ENCODE measurements at places on chromosomes 7 and 10.

- peak; percentile 14 for DNase-seq
These were observed 1035.9 kb upstream of the AUTS2 start for GRCh38 chr7:68562323-68562899.

- no peak for DNase-seq
These were observed 1.8 kb downstream of the WASL start for GRCh38 chr7:123746931-123747488.

DNA sequence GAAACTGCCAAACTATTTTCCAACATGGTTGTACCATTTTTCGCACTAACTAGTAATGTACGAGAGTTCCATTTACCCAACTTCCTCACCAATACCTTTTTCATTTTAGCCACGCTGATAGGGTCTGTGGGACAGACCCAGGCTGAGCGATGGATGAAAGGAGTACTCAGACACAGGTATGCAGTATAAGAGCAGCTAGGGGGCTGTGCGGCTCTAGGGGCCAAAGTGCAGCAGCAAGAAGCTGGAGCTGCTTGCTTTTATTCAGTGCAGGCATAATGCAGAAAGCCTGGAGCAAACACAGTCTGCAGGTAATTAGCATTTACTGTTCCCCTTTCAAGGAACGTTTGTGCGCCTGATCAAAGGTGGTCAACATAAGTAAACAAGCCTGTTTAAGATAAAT is 21.0 kb downstream of the UCMA start:
- DNase-seq = no peak

DNA sequence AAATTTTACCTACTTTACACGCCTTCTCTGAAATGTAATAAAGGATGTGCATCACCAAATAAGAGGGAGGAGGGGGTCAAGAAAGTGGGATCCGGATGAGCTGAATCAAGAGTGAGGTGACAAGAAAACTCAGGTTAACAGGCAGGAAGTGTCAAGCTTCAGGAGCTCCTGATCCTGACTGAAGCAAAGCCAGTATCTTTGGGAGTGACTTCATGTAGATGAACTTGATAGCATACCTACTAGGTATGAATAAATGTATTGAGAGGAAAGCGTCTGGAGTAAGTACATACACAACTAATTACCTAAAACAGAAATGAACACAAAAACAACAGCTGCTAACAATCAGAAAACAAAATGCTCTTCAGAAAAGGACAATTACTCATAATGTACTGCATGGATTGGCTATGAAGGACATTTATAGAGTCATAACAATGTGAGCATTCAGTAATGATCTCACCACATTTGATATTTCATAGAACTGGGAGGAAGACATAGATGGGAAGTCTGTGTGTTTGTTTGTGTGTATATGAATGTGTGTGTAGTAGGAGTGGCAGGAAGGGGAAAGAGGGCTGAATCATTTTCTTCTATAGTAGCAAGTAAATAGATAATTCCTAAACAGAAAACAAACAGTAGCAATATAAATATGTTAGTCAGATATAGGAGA is 29.4 kb downstream of the PRKG1 start:
- no peak for DNase-seq

DNA sequence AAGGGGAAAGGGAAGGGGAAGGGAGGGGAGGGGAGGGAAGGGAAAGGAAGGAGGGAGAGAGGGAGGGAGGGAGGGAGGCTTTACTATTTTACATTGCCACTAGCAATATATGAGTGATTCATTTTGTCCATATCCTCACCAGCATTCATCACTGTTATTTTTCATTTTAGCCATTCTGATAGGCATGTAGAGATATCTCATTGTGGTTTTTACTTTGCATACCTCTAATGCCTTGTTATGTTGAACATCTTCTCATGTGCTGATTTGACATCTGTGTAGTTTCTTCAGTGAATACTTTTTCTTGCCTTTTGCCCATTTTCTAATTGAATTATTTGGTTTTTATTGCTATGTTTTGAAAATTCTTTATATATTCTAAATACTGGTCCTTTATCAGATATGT is 52.7 kb downstream of the GCC1 start:
- DNase-seq = peak; percentile 22

DNA sequence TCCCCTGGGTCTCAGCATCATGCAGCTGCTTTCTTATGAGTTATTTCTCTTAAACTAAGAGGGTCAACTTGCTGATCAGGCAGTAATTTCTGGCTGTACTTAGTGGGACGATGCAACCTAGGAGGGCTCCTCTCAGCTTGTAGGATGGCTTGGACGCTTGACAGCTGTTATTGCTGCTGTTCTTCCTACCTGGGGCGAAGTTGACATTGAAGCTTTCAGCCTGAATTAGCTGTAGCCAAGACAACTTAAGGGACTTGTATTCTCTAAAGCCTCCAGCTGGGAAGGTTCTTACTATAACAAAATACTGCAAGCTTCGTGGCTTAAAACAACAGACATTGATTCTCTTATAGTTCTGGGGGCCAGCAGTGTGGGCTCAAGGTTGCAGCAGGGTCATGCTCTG is 224.9 kb downstream of the ACTR3B start:
- DNase-seq = no peak

- DNase-seq = no peak
These were observed 250.7 kb upstream of the MYO3A start for GRCh38 chr10:25683344-25683743.

GRCh38 chr7:94160719-94161435 is 156.7 kb upstream of the BET1 start:
- DNase-seq = no peak

- DNase-seq = peak; percentile 71
These were observed 174.2 kb downstream of the PTN start for GRCh38 chr7:137169282-137169698.

DNA sequence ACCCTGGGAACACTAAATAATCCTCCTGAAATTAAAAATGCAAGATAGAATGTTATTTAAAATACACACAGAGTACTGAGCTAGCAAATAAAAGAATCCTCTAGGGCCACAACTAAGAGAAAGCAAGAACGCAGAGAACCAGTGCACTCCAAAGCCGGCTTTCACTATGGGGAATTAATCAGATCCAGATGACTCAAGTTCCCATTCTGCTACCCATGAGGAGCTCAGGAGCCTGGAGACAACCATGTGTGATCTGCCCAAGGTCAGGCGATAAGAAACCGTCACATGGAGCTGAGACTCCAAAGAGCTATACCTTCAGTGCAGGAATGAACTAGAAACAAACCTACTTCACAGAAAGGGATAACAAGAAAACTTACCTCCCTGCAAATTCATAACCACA is 19.5 kb upstream of the CYREN start:
- no peak for DNase-seq

DNA sequence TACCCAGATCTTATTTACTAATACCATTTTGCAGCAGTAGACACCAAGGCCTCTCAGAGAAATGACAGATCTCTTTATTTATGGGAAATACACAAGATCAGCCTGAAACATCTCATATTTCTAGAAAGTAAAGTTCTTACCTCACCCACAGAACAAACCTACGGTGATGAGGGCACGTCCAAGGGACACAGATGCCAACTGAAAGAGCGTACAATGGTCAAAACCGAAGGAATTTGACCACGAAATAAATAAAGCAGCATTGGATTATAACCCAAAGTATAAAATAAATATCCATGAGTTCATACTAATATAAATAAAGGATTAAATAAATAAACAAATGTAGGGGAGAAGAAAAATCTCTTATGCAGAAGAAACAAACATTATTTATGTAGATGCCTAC is 747.0 kb downstream of the TNS3 start:
- no peak for DNase-seq

GRCh38 chr10:115030483-115031200 is 62.5 kb upstream of the ATRNL1 start:
- no peak for DNase-seq

DNA sequence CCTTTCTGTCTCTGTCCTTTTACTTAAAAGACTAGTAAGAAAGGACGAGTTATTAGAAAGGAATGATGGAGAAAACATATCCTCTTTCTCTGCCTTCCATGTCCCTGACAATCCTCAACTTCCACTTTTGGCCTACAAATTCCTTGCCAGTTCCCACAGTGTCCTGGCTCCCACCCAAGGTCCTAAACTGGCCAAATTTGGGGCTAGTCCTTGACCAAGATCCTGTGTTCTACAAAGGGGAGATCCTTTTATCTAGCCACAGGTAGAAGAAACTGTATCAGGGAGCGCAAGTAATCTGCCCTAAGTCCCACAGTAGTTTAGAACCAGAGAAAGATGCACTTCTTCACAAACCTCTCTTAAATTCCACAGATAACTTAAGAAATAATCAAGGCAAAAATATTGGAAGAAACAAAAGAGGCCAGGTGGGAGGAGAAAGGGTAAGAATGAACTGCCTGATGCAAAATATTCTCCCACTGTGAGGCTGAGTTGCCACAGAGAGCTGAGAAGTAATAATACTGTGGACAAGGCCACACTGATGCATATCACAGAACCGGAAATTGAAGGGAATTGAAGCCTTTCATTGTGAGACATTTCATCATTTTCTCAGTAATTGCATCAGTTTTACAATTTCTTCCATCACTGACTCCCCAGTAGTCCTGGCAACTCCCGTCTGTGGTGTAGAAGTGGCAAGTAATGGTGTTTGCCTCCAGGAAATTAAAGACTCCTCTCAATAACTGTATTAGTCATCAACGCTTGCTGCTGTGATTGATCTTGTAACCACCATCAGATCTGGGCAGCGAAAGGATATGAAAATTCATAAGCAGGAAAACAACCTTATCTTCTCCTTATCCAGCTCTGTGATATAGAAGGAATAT is 47.2 kb downstream of the DNAJC12 start:
- no peak for DNase-seq

GRCh38 chr7:29946428-29947186 is 43.0 kb downstream of the SCRN1 start:
- peak; percentile 10 for DNase-seq

- no peak for DNase-seq
These were observed 2.0 kb downstream of the MYOZ1 start for GRCh38 chr10:73639286-73639685.

- DNase-seq = no peak
These were observed 148.1 kb downstream of the AUTS2 start for GRCh38 chr7:69746383-69746782.

- no peak for DNase-seq
These were observed 157.0 kb downstream of the ARID5B start for GRCh38 chr10:62058476-62058875.

All from astrocyte (in vitro differentiated cells and primary cell).